Fibroblast of pulmonary artery (primary cell): ENCODE measurements at places on chromosomes 3 and 15.
A peak's percentile ranks its signal among the peaks of the same experiment; 100 is the strongest.

DNA sequence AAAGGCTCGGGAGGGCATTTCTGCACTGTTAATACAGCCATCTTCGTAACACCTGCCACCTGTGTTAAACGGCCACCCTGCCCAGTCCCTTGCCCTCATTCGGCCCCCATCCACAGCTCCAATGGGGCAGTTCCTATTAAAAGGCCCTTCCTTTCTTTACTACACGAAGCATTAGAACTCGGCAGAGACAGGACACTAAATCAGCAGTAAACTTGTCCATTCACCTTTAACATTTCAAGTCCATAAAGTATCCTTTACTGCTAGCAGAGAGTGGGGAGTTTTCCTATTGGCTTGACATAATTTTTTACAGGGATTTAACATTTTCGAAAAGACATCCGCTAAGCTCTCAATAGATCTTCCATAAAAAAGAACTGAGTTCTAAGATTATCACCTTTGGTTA is 76.3 kb downstream of the LRRN1 start:
- DNase-seq: no peak

- DNase-seq: no peak
Observed at GRCh38 chr3:74920721-74921350, 306.4 kb upstream of the CNTN3 start.

DNA sequence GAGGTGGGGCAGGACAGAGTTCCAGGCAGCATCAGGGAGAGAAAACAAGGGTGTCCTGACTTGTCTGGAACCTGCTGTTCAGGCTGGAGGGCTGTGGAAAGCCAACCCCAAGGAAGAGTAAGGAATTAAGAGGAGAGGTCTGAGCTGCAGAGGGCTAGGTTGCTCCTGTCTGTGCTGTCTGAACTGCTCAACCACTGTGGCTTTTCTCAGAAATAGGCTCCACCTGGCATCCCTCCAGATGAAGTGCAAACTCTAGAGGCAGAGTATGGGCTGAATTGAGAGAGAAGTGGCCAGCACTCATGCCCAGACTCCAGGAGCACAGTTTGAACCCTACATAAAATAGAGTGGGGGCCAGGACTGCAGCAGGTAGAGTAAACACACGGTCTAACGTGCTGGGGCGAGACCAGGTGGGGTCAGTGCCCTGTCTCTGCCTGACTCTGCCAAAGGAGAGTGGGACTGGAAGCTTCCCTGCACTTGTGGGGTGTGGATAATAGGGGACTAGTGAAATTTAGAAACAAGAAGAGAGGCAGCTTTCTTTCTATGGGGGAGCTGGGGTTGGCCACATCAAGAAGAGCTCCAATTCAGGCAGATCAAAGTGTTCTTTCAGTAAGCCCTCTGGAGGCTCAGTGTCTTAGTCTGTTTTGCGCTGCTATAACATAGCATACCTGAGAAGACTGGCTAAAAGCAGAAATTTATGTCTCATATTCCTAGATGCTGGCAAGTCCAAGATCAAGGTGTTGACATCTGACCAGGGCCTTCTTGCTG is 28.0 kb upstream of the MNS1 start:
- no peak for DNase-seq

DNA sequence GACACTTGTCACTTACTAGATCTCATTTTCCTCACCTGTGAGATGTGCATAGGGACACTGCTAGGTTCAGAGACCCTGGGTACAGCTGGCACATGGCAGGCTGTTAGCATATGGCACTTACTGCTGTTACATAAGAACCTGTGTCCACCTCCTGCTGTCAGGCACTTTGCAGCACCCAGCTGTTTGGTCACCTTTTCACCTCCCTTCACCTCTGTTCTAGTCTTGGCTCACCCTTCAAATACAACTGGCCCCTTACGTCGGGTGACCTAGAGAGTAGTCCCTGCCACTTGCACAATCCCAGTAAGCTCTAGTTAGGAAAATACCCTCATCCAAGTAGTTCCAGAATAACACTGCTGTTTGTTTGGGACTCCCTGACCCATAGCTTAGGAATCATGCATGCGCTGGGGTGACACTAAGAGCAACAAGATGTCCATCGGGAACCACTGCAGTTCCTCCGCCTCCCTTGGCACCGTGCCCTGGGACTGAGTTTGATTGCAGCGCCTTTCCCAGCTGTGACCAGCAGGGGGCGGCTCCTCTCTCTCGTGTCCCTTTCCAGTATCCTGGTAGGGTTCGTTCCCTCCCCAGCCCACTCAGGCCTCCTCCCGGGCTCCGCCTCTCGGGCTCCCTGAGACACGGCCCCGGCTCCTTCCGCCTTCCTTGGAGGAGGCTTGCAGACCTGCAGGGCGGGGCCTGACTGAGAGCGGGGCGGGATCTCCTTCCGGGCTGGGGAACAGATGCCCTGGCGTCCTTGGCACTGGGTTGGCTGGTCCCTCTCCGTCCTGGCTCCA is 78.6 kb downstream of the ABHD5 start:
- peak; percentile 95 for DNase-seq

DNA sequence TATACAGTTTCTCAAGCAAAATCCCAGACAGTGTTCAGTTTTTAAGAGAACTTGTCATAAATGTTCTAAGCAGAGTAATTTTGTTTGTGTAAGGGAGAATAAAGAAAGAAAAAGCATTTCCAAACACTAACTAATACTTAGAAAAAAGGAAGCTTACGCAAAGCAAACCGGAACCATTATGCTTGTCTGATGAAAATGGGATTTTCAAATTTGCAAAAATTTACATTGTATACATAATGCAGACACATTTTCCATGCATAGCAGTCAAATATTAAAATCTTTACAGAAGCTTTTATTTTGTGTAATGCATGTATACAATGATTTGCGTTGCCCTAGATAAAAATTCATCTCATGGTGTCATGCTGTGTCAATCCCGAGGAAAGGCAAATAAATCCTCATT is 229.0 kb downstream of the SLC9A9 start:
- DNase-seq: no peak

DNA sequence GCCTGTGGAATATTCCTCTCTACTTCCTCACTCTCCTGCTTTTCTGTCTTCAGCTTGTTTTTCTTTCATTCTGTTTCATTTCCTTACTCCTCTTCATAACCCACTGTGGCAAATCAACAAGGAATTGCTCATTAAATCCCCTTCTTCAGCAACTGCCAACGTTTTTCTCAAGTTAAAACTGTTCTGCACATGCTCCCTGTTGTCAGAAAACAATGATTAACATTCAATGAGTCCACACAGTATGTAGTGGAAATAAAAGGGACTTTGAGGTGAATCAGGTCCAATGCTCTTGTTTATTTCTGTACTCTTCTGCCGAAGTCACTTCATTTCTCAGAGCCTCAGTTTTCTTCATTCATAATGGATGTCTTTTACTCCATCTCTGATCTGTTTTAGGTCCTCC is 11.9 kb upstream of the ROBO2 start:
- DNase-seq: no peak

- peak; percentile 58 for DNase-seq
Observed at GRCh38 chr3:101381809-101382208, 61.4 kb upstream of the IMPG2 start.
